ENCODE measurements at places on chromosomes 7 and 10. TPM values are rescaled to one million over a fixed set of nuclear protein-coding genes. Genes with fewer than 3 reads are reported as not detected.

DNA sequence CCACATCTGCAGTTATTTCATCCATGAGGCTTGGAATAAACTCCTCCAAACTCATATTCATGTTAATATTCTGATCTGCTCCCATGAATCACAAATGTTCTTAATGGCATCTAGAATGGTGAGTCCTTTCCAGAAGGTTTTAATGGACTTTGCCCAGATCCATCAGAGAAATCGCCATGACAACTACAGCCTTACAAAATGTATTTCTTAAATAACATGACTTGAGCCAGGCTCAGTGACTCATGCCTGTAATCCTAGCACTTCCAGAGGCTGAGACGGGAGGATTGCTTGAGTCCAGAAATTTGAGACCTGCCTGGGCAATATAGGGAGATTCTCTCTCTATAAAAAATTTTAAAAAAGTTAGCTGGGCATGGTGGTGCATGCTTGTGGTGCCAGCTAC, 102.1 kb upstream of the TMEM168 start:
- no peak overlapping the region for H3K27ac ChIP-seq
- H3K36me3 ChIP-seq = no peaks in the 10 kb centered on the region
- no peaks in the 10 kb centered on the region for H3K4me1 ChIP-seq
- no peaks in the 10 kb centered on the region for H3K27me3 ChIP-seq
- DNase-seq = no peak

DNA sequence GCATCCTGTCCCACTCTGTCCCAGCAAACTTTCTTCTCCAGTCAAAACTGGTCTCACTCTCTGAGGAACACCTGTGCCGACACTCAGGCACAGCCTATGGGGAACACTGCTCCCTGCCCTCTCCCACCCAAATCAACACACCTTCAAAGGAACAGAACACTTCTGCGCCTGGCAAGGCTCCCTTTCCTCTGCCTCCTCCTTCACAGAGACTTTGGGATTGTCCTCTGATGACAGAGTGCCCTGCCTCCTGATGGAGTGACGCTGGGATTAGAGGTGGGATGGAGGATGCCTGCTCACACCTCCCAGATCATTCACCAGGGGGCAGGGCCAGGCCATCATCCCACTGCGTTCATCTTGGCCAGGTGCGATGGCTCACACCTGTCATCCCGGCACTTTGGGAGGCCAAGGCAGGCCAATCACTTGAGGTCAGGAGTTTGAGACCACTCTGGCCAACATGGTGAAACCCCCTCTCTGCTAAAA, 26.5 kb downstream of the KLF6 start:
- peak overlapping the region; percentile 66 for H3K27ac ChIP-seq
- no peak overlapping the region for H3K4me3 ChIP-seq
- no peak for DNase-seq
- peaks cover 42% of the 10 kb centered on the region for H3K4me1 ChIP-seq
- no peaks in the 10 kb centered on the region for H3K27me3 ChIP-seq
- no peaks in the 10 kb centered on the region for H3K36me3 ChIP-seq

GRCh38 chr10:6083523-6084475, 5.0 kb upstream of the RBM17 start:
- no peaks in the 10 kb centered on the region for H3K36me3 ChIP-seq
- no peaks in the 10 kb centered on the region for H3K27me3 ChIP-seq
- H3K4me1 ChIP-seq = peaks cover 37% of the 10 kb centered on the region

DNA sequence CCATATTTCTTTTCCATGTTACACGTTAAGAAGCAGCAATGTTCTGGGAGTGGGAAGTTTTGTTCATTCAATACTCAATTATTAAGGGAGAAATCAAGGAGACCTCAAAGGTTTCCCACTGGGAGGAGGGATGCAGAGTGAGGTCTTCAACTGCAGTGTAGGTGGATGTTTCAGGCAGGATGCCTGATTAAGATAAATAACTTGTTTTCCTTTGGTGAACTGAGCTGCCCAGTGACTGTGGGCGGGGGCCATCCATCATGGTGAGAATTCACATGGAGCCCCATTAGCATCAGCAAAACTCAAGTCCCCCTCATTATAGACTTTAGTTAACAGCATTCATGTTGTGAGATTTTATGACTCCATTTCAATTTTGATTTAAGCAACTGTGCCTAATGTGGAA, 121.1 kb downstream of the PLPP4 start:
- H3K36me3 ChIP-seq = no peaks in the 10 kb centered on the region
- H3K27ac ChIP-seq = no peak overlapping the region
- no peak for DNase-seq

Gene LIPK
- polyA plus RNA-seq = not detected

- no peaks in the 10 kb centered on the region for H3K27me3 ChIP-seq
- H3K4me1 ChIP-seq = no peaks in the 10 kb centered on the region
- no peak overlapping the region for H3K4me3 ChIP-seq
- no peaks in the 10 kb centered on the region for H3K36me3 ChIP-seq
- H3K27ac ChIP-seq = no peak overlapping the region
Measured at GRCh38 chr10:35961501-35961900, 319.4 kb upstream of the FZD8 start.

DNA sequence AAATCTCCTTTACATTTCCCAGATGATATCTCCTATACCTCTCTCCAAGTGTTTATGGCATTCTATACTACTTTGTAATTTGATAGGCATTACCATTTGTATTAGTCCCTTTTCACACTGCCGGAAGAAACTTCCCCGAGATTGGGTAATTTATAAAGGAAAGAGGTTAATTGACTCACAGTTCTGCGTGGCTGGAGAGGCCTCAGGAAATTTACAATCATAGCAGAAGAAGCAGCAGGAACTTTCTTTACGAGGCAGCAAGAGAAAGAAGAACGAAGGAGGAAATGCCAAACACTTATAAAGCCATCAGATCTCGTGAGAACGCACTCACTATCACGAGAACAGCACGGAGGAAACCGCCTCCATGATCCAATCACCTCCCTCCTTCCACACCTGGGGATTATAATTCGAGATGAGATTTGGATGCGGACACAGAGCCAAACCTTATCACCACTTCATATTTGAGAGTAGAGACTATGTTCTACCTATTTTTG, 1194.6 kb downstream of the SORCS1 start:
- no peak overlapping the region for H3K4me3 ChIP-seq
- no peaks in the 10 kb centered on the region for H3K4me1 ChIP-seq
- DNase-seq = no peak

Gene GRK5
- 7.7 TPM for polyA plus RNA-seq

DNA sequence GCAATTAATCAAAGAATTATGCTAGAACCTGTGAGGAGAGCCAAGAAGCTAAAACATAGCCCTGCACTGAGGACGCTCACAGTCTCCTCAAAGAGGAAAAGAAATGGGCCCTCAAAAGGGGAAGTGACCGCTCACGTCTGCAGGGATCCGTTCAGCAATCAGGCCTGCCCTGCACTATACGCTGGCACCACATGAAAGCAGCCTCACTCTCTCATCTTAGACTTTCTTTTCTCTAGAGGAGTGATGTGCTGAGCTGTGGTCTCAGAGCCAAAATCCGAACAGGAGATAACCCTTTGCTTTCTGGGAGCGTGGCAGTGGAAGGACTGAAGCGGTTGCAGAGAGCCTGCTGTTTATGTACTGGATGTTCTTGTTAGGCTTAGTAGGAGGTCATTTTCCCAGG, 6.3 kb upstream of the IL2RA start:
- no peak overlapping the region for H3K27ac ChIP-seq
- H3K4me1 ChIP-seq = peaks cover 72% of the 10 kb centered on the region
- no peaks in the 10 kb centered on the region for H3K36me3 ChIP-seq
- DNase-seq = no peak
- H3K4me3 ChIP-seq = peak overlapping the region; percentile 33

- no peak overlapping the region for H3K4me3 ChIP-seq
- no peak for DNase-seq
- no peaks in the 10 kb centered on the region for H3K27me3 ChIP-seq
- H3K36me3 ChIP-seq = no peaks in the 10 kb centered on the region
- H3K27ac ChIP-seq = no peak overlapping the region
Measured at GRCh38 chr7:30887464-30887872, 24.2 kb upstream of the AQP1 start.

Gene KCNH2
- 0.63 TPM for polyA plus RNA-seq

DNA sequence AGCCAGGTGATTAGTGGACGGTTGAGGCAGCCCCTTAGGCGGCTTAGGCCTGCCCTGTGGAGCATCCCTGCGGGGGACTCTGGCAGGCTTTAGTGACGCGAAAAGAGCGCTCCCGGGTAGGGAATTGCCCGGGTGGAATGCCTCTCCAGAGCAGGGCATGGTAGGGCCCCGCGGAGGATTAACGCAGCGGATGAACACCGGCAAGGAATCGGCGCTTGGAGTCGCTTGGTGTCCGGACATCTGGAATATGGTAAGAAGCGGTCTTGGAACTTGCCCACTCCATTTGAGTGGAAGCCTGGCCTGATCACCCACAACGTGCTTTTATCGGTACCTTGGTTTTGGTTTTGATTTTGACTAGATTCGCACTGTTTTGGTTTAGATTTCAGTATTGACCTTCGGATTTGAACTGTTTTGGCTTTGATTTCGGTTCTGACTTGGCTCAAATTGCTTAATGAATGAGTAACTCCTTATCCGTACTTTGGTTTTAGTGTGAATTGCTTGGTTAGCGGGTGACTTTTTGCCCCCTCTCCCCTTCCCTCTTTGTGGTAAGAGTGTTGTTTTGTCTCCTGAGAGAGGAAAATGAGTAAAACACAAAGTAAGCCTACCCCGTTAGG, 24.2 kb upstream of the CHST3 start:
- H3K27ac ChIP-seq = no peak overlapping the region
- H3K4me3 ChIP-seq = no peak overlapping the region
- H3K4me1 ChIP-seq = peaks cover 1% of the 10 kb centered on the region
- H3K36me3 ChIP-seq = no peaks in the 10 kb centered on the region

DNA sequence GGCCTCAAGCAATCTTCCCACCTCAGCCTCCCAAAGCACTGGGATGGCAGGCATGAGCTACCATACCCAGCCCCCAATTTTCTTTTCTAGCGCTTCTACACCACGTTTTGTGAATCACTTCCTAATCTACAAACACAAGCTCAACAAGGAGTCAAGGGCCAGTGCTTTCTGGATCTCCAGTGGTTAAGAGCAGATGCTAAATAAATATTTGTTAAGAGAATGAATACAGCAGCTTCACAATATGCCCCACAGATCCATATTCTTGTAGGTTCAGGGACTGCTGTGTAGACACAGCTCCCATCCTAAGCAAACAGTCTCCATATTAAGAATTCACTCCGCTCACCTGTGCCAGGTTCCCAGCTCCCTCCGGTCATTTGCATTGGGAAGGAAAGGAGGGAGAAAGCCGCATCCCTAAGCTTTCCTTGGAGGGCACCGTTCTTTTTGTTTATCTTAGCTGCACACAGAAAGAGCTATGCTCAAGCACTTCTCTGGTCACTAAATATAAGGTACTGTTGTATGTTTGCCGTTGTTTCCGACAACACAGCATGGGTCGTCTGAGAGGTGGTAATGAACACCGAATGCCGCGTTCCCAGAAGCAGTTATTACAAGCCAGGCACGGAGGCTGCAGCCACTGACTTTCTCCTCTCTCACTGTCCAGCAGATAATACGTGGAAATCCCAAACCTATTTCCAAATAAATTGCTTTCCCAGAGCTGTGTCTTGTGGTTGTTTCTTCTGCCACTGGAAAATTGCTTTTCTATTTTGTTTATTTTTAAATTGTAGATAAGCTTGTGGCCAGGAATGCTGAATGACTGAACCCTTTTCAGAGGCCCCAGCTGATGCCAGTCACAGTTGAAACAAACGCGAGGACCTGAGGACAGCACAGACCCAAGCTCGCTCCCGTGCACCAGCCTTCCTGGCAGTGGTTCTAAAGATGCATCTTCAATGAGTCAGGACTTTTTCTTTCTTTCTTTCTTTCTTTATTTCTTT, 217.1 kb downstream of the PRPF18 start:
- H3K27ac ChIP-seq = no peak overlapping the region
- no peaks in the 10 kb centered on the region for H3K27me3 ChIP-seq
- no peak for DNase-seq
- no peak overlapping the region for H3K4me3 ChIP-seq
- H3K4me1 ChIP-seq = peaks cover 12% of the 10 kb centered on the region
- H3K36me3 ChIP-seq = no peaks in the 10 kb centered on the region

Gene ADIRF
- polyA plus RNA-seq = not detected

- H3K4me1 ChIP-seq = peaks cover 43% of the 10 kb centered on the region
- H3K36me3 ChIP-seq = no peaks in the 10 kb centered on the region
- H3K27ac ChIP-seq = no peak overlapping the region
- no peak for DNase-seq
- no peak overlapping the region for H3K4me3 ChIP-seq
- no peaks in the 10 kb centered on the region for H3K27me3 ChIP-seq
Measured at GRCh38 chr7:38424750-38425463, 151.5 kb upstream of the TARP start.

Gene STOX1
- polyA plus RNA-seq = not detected

GRCh38 chr7:100219271-100219737, 445 bp upstream of the PVRIG start:
- DNase-seq = no peak
- no peaks in the 10 kb centered on the region for H3K36me3 ChIP-seq
- peak overlapping the region; percentile 95 for H3K4me3 ChIP-seq
- H3K4me1 ChIP-seq = peaks cover 55% of the 10 kb centered on the region
- H3K27ac ChIP-seq = peak overlapping the region; percentile 89
- H3K27me3 ChIP-seq = no peaks in the 10 kb centered on the region

DNA sequence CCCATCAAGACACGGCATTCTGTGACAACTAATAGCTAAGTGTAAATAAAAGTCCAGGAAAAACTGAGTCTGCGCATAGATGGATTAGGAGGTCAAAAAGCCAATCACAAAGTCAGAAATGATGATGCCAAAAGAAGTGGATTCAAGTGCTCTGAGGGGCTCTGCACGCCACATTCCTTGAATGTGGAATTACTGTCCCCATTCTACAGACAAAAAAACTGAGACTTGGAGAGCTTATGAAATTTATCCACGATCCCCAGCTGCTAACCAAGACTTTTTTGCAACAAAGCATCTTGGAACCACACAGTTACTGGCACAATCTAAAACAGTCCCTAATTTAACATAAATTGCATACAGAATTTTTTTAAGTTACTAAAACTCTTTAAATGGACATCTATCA, 49.6 kb upstream of the SLIT1 start:
- no peaks in the 10 kb centered on the region for H3K27me3 ChIP-seq
- H3K4me1 ChIP-seq = no peaks in the 10 kb centered on the region
- H3K4me3 ChIP-seq = no peak overlapping the region
- no peak overlapping the region for H3K27ac ChIP-seq

- no peak for DNase-seq
- H3K36me3 ChIP-seq = no peaks in the 10 kb centered on the region
- H3K27ac ChIP-seq = no peak overlapping the region
Measured at GRCh38 chr10:110461530-110461929, 36.2 kb upstream of the DUSP5 start.
